ENCODE measurements at places on chromosomes 6 and 20.

DNA sequence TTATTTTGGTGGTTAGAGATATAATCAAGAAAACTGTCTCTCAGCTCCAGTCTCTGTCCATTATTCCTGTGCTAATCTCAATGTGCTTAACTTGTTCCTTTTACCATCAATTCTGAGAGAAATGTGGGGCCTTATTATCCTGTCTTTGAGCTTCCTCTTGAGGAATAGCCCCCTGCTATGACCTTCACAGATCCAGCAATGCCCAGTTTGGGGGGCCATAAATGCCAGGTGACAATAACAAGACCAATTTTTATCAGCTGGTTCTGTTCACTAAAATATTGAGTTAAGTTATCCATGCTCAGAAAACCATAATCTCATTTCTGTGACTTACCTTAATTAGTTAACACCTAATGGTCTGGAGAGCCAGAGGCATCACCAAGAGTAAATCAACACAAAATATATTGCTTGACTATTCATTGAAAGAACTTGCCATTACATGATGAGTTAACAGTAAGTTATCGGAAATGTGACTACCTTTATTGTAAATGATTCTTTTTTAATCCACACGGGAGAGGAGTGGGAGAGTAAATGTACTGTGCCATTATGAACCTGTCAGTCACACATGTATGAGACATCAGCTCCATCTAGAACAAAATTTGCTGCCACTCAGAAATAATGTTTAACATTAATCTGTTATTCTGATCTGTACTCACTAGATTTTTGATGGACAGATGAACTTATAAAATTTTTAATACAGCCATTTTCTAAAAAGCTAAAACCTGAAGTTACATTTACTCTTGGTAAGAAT lies 149.7 kb downstream of the ID4 start:
- no peak for DNase-seq

DNA sequence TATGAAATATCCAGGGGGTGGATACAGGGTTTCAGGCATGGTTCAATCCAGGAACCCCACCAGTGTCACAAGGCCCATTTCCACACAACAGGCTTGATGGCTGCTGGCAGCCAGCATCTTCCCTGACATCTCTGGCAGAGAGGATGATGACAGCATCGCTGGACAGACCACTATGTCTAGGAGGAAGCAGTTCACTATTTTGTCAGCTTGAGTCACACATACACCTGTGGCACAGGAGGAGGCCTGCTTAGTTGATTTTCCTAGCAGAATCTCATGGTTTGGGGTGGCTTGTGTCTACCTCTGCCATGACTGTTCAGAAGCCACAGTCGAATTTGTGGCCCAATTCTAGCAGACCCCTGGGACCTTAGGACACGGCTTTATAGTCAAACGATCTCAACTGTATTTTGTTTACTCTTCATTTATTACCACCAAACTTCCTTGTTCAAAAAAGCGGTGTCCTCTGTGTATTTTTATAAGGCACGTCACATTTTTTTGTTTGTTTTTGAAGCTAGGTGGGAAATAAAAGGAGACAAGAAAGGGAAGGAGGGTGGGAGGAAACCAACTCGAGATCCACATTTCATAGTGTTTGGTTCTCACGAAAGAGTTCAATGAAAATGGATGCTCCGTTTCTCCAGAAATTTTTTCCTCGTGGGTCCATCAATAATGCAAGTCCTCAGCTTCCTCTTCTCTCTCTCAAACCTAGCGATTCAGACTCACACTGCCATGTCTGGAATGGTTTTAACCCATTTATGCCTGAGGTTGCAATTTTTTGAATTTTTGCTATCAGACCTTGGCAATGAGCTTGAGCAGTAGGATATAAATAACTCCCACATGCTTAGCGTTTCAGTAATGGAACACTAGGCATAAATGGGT lies 94.4 kb downstream of the TOX2 start:
- no peak for DNase-seq

- no peak for DNase-seq
Observed at GRCh38 chr20:62952968-62953838, 694 bp downstream of the SLC17A9 start.

DNA sequence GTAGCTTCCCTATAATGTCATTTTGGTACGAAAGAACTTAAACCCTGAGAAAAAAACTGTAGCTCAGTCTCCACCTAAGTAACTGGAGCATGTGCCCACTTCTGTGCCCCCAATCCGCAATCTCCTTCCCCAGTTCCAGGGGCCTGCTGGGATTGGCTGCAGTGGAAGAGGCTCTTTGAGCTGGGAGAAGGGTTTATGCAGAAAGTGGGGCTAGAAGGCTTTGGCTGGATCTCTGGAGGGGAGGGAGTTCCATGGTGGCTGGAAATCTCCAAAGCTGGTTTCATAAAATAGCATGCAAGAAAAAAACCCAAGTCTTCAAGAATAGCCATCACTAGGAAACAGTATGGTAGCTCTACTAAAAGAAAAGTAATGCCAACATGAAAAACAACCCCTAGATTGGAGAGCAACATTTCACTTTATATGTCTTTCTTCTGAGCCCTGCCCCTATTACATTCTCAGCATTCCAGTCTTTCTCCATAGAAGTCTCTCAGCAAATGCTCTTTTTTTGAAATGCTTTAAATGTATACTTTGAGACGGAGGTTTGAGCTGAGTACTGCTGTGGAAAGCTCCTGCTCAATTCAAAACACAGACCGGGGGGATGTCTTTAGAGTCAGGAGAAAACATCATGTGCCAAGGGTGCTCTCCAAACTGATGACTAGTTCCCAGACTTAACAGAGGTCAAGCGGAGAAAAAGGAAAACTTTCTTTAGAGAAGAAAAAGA lies 36.0 kb upstream of the FOXO3 start:
- no peak for DNase-seq

- DNase-seq, result no peak
Observed at GRCh38 chr6:96330884-96331283, 190.7 kb upstream of the UFL1 start.

DNA sequence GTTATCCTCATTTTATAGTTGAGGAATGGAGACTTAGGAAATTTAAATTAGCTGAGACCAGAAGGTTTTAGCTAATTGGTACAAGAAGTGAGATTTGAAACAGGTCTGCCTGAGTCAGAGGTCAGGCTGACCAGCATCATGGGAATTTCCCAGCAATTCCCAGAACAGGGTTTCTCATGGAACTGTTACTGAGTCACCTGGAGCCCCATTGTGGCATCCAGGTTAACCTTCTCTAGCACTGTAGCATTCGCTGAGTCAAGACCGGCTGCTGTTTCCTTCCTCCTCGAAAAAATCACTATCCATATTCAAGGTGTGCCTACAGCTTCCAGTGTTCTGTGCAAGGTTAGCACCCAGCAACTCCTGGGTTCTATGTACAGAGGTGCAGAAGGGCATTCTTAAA lies 238.0 kb upstream of the MAN1A1 start:
- no peak for DNase-seq

- no peak for DNase-seq
Observed at GRCh38 chr6:64280569-64280968, 645.0 kb downstream of the PHF3 start.

DNA sequence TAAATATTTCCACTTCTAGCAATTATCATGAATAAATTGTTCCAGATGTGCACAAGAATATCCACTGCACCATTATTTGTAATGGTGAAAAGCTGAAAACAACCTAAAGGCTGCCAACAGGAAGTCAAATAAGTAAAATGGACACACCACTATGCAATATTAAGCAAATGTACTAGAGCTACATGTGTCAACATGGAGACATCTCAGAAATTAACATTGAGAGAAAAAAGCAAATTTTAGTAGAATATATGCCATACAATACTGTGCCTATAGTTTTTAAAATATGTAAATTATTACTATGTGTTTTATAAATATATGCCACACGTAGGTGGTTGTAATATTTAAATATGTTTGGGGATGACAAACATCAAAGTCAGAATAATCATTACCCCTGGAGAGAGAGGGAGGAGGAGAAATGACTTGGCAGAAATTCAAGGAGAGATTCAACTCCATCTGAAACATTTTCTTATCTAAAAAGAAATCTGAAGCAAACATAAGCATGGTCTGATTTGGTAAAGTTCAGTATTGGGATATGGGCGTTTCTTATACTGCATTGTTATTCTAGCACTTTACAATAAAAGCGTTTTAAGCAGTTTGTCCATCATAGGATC lies 475.5 kb downstream of the QKI start:
- no peak for DNase-seq

GRCh38 chr6:35016502-35017321 lies 124.4 kb downstream of the TCP11 start:
- no peak for DNase-seq

- DNase-seq, result no peak
Observed at GRCh38 chr6:56933650-56934049, 21.3 kb upstream of the BEND6 start.

DNA sequence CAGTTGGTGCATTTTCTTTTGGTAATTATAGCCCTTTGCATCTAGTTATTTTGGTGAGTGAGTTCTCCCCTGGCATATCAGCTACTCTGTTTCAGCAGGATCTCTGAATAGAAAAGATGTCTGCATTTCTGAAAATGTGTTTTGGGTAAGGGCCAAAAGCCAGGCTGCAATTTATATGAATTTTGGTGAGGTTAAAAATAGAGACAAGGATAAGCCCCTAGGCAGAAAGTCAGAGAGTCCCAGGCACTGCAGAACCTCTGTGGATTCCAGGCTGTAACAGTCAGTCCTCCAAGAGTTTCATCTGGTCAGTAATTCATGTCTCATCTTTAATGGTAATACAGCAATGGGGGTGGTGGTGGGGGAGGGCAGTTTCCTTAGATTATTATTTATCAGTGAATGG lies 53.0 kb downstream of the HDGFL1 start:
- no peak for DNase-seq

- DNase-seq, result no peak
Observed at GRCh38 chr6:147055821-147056392, 148.3 kb upstream of the STXBP5 start.

Data from caudate nucleus (tissue), 63 donors.